ENCODE measurements at places on chromosomes 11 and 22.

DNA sequence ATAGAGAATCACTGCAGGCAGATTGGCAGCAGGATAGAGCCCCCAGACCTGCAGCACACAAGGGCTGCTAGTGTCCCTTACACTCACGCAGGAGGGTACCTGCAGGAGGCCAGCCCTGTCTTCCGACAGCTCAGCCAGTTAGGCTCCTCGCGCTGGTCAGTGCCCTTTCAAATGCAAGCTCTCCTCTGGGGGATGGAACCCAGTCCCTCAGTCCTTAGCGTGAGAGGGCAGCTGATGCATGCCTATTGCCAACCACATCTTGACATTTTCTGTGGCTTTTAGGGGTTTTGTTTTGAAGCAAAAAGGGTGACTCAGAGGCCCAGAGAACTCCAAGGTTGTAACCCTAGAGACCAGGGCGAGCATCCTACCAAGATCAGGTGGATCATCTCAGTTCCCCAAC, 40.0 kb downstream of the WNT11 start:
- no peak for DNase-seq

- DNase-seq, result no peak
Measured at GRCh38 chr22:30767661-30768060, 73.0 kb downstream of the OSBP2 start.

GRCh38 chr11:9150501-9150900, 59.1 kb upstream of the SCUBE2 start:
- no peak for DNase-seq

- peak; percentile 18 for DNase-seq
Measured at GRCh38 chr11:31106968-31107576, 262.5 kb downstream of the DCDC1 start.

DNA sequence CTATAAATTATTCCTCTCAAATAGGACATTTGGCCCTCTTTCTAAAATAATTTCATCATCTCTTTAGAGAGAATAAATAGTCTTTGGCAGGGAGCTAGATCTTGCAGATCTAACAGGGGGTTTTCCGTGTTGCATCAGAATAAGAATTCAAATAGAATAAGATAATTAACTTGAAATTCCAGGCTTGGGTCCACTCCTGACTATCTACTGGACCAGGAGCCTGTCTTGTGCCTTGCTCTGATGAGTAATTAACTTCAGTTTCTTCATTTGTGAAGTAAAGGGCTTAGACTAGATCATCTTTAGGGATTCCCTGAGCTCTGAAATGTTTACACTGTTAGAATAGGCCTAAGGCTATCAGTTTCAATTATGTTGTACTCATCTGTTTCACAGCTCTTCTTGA, 23.5 kb upstream of the TMEM123 start:
- DNase-seq, result no peak

GRCh38 chr11:86370922-86371594, 3.6 kb upstream of the CCDC81 start:
- no peak for DNase-seq

DNA sequence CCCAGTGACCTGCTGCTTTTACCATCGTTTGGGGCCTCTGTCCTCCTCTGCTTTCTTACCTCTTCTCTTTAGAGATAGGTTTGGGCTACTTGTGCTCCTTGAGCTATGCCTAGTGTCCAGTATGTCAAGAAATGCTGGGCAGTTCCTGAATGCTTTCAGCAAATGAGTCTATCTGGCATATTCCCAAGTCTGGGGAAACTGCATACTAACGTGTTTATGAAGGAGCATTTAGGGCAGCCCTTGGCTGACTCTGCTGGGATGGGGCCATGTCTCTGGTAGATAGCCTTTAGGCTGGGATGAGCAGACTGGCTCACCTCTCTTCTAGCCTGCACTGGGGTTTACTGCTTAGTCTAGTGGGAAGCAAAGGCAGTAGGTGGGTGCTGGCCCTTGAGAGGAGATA, 43.7 kb upstream of the SUSD2 start:
- no peak for DNase-seq

Data from stimulated activated CD8-positive, alpha-beta memory T cell treated with anti-CD3 and anti-CD28 coated beads, Interleukin-4, amount 100 ng/mL, for 4 hours (primary cell).